Stimulated activated CD8-positive, alpha-beta memory T cell treated with anti-CD3 and anti-CD28 coated beads, Interleukin-4, amount 100 ng/mL, for 1 hour (primary cell): ENCODE measurements at places on chromosomes 1 and 21.

DNA sequence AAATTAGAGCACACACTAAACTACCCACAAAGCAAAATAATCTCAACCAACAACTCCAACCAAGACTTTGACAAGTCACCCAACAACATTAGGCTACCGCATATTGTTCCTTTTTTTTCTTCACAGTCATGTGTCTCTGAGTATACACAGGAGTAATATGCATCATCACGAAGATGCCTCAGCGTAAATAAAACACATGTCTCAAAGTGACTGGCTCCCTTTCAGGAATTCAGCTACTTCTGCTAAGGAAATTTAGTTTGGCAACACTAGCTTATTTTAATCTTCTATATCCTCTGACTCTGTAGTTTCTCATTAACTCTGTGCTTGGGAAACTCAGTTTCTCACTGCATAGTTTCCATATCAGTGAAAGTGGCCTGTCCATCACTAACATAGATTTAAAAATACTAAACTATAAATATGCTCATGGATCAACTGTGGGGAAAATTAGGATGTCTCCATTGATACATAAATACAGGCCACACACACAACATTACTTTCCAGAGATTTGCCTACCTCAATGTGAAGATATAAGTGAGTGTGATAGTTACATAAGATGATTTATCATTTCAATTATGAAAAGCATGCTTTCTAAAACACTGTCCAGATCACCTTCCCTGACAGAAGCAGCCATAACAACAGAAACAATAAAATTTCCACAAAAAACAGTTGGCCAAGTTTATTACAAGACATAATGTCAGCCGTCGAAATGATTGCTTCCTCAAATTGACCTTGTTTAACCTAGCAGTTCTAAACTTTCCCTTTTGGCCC lies 113.2 kb downstream of the PTGER3 start:
- DNase-seq = no peak

- DNase-seq = no peak
Measured at GRCh38 chr1:115679141-115679611, 37.4 kb downstream of the VANGL1 start.

GRCh38 chr1:36151134-36151844 lies 2.0 kb upstream of the TRAPPC3 start:
- DNase-seq = no peak

DNA sequence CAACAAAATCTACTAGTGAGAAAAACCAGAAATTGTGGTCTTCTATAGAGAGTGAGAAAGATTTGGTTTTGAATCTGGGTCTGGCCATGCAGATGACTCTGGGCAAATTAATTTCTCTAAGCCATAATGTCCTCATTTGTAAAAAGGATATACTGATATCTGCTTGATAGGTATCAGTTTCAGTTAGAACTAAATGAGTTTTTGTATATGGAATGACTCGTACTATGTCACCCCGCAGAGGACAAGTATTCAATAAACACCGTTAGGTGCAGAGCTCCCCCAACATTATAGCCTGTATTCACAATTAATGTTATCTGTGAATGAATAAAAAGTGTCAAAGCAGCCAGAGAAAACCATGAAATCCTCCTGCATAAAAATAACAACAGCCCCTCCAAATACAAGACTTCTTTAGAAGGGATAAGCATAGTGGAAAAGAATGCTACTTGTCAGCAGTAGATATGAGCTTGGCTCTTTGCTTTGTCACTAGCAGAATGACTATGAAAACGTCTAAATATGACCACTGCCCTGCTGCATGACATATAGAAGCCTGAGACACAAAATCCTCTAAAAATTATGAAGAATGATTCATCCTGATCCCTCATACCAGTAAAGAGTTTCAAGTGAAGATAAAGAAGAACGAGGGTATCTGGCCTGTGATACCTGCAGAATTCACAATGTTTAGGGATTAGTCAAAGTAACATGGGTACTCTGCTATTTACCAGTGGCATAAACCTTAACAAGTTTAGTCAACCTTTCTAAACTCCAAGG lies 17.8 kb downstream of the SCAF4 start:
- no peak for DNase-seq

GRCh38 chr1:63969441-63969901 lies 195.7 kb downstream of the ROR1 start:
- DNase-seq = no peak

DNA sequence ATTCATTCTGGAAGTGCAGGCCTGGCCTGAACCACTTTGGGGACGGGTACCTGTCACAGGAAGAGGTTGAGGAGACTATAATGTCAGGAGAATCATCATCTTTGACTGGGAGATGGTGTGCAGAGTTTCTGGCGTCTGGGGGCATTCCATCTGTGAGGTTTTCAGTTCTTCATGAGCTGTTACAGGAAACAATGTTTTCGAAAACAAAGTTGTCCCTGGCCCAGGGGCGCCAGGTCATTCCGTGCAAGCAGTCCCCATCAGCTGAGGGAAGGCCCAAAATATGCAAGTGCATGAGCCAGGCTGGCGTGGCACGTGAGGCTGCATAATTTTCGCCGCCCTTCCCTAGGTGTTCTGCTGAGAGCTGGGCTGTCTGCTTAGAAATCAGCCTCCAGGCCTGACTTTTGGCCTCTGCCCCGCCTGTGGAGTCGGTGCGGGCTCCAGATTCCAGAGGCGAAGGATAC lies 68.4 kb upstream of the ATP5PO start:
- no peak for DNase-seq
